ENCODE measurements at places on chromosomes 6 and 20.

GRCh38 chr6:164911873-164912580 lies 397.4 kb downstream of the C6orf118 start:
- no peak for DNase-seq

DNA sequence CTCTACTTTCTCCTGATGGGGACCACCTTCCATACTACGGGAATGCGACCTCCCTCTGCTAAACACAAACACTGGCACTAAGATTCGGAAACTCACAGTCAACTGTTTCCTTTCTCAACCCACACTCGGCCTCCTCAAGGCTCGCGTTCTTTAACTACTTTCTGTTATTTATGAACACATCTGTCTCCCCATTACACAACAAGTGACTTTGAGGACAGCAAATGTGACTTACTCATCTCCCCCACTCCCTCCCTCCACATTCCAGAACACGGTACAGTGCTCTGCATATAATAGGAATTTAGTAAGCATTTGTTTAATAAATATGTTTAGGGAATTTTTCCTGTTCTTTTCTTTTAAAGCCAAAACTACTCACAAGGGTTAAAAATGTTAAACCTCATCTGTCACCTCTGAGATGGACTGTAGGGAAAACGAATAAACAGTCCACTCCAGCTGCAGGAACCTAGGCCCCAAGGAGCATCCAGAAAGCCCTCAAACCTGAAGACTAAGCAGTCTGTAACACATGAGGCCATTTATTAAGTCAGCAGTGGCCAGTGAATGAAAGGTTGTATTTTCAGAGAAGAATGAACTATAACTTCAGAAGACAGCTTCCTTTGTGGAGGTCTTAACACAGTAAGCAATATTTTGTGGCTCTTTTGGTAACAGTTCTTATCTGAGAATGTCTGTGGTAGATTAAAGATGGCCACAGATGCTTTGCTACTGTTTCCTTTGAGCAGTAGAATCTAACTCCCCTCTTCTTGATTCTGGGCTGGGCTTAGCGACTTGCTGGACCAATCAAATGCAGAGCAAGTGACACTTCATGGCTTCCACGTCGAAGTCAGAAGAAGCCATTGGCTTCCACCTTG lies 209.6 kb upstream of the DTNBP1 start:
- DNase-seq: no peak

DNA sequence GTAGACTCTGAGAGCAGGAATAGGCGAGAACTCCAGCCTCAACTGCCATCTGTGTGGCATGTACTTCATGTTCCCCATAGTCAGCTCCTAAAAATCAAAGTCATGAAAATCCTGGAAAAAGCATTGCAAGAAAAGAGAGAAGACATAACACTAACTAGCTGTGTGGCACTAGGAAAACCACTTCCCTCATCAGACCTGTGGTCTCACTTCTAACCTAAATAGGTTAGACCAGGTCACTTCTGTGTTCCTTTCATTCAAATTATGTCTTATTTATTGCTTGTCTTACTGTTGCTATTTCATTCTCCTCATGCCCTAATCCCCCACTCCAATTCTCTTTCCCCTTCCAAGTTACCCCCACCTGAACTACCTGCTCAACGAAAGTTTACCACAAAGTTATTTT lies 70.2 kb downstream of the TNFRSF21 start:
- DNase-seq: no peak

GRCh38 chr6:142189057-142189456 lies 42.0 kb downstream of the VTA1 start:
- DNase-seq: no peak

DNA sequence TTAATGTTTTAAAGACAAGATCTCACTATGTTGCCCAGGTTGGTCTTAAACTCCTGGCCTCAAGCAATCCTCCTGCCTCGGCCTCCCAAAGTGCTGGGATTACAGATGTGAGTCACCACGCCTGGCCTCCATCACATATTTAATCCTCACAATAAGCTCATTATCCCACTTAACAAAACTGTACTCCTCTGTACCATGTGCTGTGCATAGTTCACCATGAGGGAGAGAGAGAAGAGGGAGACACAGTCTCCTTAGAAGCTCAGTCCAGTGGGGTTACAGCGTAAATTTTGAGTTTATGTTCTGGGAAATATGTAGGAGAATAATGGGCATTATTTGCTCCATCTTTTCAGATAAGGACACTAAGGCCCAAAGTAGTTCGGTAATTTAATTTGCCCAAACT lies 7.9 kb upstream of the CPNE5 start:
- DNase-seq: no peak

- DNase-seq: no peak
These were observed 6.9 kb upstream of the POM121L2 start for GRCh38 chr6:27318973-27319372.

DNA sequence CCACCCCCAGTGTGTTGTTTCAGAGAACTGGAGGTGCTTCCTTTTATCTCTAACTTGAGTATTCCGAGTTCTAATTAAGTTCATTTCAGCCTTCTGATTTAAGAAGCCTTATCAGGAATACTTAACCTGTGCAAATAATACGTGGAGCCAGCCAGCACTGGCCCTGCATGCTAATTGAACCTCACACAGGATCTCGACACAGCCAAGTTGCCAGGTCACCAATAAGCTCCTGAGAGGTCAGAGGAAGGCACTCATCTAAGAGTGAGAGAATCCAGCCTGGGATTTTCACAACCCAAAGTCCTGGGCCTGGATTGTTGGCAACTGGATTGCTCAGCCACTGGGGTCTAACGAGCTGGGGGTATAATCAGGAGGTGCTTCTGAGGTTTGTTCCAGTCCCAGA lies 157.7 kb upstream of the LRFN2 start:
- DNase-seq: no peak

GRCh38 chr6:3278691-3279090 lies 19.9 kb downstream of the PSMG4 start:
- no peak for DNase-seq

DNA sequence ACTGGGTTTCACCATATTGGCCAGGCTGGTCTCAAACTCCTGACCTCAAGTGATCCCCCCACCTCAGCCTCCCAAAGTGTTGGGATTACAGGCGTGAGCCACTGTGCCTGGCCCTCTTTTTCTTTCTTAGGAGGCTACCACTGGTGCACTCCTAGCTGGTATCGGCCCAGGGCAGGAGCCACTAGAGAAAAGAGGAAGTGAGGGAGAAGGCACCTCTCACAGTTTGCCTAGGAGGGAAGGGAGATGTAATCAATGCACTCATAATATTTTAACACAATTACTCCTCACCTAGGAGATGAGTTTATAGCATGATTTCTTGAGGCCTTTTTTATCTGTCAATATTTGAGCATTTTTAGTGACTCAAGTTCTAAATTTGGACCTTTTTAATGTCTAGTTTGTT lies 189.0 kb upstream of the SOX4 start:
- no peak for DNase-seq

DNA sequence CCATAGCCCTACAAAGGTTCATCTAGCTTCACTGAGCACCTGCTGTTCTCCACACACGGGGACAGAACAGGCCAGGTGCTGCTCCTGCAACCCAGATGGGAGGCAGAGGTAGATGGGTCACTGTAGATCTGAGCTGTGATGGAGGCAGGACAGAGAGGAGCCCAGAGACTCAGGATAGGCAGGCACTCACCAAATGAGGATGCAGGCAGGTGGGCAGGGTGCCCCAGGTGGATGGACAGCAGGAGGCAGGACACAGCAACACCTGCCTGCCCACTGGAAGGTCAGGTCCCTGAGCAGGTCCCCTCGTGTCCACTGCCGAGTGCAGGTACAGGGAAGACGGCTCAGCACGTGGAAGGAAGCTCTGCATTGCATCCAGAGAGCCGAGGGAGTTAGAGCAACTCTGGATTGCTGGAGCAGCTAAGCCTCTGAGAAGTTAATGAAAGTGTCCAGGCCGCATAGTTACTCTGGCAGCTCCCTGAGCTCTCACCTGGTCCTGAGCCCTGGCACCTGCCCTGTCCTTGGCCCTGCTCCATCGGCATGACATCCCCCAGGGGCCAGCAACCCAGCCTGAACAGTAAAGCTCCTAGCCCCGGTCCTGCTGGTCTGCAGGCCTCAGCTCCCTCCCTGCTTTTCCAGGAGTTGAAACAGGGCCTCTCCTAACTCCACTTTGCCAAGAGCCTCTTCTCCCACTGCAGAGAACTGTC lies 4.9 kb upstream of the YTHDF1 start:
- no peak for DNase-seq

Measured in skeletal muscle cell (primary cell).